ENCODE measurements at places on chromosomes 12 and 14. TPM values are rescaled to one million over a fixed set of nuclear protein-coding genes. Genes with fewer than 3 reads are reported as not detected.

DNA sequence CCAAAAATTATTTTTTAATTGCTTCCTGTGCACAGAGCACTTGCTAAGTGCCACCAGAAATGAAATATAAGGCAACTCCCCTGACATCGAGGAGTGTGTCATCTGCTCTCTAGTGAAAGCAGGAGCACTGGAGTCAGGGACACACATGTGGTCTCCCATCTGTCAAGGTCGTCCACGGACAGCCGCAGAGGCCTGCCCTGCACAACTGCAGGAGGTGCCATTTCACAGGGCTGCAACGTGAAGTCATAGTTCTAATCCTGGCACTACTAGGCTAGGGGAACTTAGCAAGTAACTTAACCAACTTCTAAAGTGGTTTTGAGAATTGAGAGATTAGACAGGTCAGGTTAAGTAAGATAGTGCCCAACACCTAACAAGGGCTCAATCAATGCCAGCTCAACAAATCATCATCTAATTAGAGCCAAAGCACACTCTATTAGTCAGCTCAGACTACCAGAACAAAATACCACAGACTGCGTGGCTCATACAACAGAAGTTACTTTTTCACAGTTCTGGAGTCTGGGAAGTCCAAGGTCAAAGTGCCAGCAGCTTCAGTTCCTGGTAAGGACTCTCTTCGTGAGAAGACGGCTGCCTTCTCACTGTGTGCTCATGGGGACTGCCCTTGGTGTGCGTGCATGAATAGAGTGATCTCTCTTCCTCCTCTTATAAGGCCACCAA is 30.7 kb downstream of the FOXN3 start:
- DNase-seq: no peak

GRCh38 chr14:34172550-34173368 is 221.9 kb upstream of the EGLN3 start:
- DNase-seq: no peak

DNA sequence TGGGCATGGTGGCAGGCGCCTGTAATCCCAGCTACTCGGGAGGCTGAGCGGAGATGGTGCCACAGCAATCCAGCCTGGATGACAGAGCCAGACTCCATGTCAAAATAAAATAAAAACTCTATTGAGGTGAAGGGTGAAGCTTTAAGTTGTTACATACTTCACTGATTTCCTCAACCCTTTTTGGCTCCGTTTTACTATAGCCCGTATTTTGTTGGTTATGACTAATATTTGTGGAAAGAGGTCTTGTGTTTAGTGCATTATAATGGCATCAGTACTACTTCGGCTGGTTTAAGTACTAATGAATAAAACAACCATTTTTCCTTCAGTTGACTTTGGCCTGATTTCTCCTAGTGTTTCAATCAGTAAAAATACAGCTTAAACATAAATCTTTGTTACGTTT is 27.0 kb upstream of the SLC2A14 start:
- DNase-seq: no peak

- DNase-seq: no peak
Measured at GRCh38 chr12:129028844-129029243, 175.6 kb downstream of the GLT1D1 start.

- peak; percentile 76 for DNase-seq
Measured at GRCh38 chr12:51351913-51352532, 5.5 kb upstream of the CELA1 start.

GLT1D1 gene
- total RNA-seq: 0.19 TPM

All from CD4-positive, alpha-beta T cell (primary cell).